ENCODE measurements at places on chromosomes 7 and 10.

GRCh38 chr7:46738165-46738564 is 817.1 kb upstream of the IGFBP3 start:
- no peak for DNase-seq

DNA sequence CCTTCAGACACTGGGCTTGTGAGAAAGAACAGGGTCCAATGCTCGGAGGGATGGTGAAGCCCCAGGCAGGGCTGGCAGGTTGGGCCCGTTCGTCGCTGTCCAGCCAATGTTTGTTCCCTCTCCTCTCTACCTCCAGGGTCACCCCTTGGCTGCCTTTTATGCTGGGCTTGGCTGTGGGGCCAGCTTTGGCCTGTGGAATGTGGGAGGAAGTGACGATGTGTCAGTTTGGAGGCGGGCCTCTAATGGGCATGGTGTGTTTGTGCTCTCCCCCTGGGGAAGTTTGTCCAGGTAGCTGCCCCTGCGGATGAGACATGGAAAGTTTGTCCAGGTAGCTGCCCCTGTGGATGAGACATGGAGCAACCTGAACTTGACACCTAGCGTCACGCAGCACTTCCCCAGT is 236.7 kb downstream of the GLRX3 start:
- no peak for DNase-seq

GRCh38 chr7:47757921-47758411 is 176.1 kb upstream of the TNS3 start:
- no peak for DNase-seq

GRCh38 chr10:132248455-132249225 is 59.1 kb downstream of the STK32C start:
- DNase-seq = peak; percentile 95

DNA sequence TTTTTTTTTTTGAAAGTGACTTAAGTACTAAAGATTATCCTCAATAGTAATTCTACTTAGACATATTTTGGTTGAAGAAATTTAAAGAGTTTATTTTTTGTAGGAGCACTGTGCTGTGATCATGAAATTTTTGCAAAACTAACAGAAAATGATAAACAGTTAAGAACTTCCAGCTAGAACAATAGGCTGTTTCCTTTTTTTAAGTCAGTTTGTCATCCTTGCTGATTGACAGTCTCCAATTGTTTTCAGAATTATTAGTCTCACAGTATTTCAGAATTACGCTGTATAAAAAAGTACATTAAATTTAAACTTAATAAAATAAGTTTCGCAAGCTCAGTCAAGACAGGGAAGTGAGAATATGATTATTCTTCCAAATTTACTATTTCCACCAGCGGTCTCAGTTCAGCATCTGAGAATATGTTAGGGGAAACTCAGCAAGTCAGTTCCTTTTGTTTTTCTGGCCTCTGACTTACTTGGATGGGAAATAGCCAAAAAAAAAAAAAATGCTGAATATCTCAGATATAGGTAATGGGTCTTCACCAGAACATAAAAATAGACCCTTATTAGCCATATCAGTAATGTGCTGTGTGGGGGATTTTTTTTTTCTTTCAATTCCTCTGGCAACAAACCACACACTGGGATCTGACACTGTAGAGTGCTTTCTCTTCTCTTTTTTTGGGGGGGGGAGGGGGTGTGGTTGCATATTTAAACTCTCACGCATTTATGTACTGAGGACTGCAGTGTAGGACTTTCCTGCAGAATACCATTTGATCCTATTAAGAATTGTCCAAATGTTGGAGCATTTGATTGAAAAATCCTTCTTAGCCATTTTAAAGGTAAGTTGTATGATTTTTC is at the start of gene CD36:
TSS of gene CD36 (plus strand) at position 732 of the 855 bp plus-strand sequence. CDS start 8,099 bp downstream, outside the sequence.
- no peak for DNase-seq

DNA sequence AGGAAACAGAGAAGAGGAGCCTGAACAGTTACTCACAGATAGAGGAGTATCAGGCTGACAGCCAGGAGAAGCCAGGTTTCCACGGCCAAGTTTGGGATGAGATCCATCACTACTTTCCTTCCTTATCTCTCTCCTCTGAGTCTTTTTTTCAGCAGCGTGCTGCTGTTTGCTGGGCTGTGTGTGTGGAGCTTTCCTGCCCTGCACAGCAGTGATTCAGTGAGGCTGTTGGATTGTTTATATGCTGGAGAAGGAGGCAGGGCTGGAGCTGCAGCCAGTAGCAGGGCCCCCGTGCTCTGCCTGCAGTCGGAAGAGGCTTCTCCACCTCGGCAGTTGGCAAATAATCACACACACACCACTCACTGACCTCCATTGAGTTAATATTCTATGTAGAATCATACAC is at the start of gene CYP3A7:
TSS of gene CYP3A7 (minus strand) at position 210 of the 400 bp plus-strand sequence. CDS start at position 107, 103 bp downstream.
- DNase-seq = no peak

GRCh38 chr7:112192236-112193154 is 13.7 kb downstream of the DOCK4 start:
- no peak for DNase-seq

- DNase-seq = peak; percentile 63
Observed at GRCh38 chr7:141785706-141786552, 4.1 kb upstream of the TAS2R5 start.

GRCh38 chr10:122113161-122113944 is 124.4 kb downstream of the TACC2 start:
- DNase-seq = peak; percentile 94

- DNase-seq = peak; percentile 40
Observed at GRCh38 chr7:66921918-66922486, 977 bp downstream of the TMEM248 start.

GRCh38 chr10:95273393-95274312 is 17.1 kb downstream of the PDLIM1 start:
- no peak for DNase-seq

- DNase-seq = peak; percentile 98
Observed at GRCh38 chr10:103350517-103351260, at the start of gene PCGF6. Gene PCGF6, minus strand, starts transcription at chr10:103351140. Its CDS starts 74 bp downstream, at chr10:103351066.

- no peak for DNase-seq
Observed at GRCh38 chr7:140051820-140052219, 10.9 kb downstream of the PARP12 start.

DNA sequence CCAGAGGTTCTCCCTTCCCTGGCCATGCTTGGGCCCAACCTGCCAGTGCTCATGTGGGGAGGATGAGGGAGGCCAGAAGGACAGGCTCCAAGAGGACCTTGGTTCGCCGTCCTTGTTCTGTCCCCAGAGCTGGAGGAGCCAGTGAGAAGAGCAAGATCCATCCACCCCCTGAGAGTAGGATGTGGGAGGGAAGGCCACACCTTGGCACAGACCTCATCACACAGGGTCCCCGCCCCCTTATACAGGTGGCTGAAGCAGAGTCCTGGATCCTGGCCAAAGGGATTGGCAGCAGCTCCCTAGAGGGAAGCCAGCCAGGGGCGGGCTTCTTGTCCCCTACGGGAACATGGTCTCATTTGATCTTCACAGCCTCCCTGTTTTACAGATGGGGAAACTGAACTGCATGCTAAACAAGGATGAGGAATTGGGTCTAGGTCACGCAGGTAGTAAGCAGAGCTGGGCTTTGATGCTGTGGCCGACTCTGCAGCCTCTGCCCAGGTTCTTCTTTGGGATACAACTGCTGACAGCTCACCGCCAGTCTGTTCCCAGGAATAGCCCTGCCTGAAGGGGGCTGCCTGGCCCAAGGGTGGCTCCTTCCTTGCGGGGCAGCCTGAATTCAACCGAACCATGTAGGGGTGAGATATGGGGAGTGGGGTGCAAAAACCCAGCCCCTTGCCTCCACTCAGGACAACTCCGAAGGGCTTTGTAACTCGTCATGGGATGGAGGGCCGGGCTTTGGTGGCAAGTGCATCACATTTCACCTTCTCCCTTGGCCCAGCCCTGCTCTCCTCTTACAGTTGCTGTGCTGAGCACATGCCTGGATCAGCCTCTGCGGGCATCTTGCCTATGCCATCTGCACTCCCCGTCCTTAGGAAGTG is 62.2 kb upstream of the KDM7A start:
- DNase-seq = no peak

- peak; percentile 69 for DNase-seq
Observed at GRCh38 chr10:125035588-125036295, 93.8 kb downstream of the ZRANB1 start.

DNA sequence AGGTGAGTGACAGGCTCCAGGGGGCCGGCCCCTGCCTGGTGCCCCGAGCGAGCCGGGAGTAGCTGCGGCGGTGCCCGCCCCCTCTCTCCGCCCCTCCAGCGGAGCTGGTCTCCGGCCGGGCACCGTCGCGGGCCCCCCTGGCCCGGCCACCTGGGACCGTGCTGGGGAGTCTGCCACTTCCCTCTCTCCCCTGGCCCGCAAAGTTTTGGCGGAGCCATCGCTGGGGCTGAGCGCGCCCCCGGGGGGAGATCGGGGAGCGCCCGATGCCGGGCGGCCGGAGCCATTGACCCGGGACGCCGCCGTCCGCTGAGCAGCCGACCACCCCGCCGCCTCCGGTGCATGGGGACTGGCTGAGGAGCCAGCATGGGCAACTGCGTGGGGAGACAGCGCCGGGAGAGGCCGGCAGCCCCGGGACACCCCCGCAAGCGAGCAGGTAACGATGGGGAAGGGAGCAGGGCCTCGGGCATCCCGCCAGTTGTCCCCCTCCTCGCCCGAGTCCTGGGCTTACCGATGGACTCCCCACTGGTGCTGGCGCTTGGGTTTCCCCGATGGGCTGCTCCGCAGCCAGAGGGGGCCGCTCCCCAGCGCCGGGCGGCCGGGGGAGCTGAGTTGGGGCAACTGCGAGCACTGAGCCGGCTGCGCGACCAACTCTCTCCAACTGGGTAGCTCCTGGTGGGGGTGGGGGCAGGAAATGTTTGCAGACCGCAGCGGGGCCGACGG is at the start of gene UBTD1:
TSS of gene UBTD1 (plus strand) at position 84 of the 720 bp plus-strand sequence. CDS start at position 364, 280 bp downstream.
- peak; percentile 75 for DNase-seq

GRCh38 chr10:59896191-59896590 is 10.2 kb downstream of the CCDC6 start:
- DNase-seq = peak; percentile 61

GRCh38 chr10:43338117-43338516 is 33.3 kb upstream of the FXYD4 start:
- DNase-seq = peak; percentile 19

DNA sequence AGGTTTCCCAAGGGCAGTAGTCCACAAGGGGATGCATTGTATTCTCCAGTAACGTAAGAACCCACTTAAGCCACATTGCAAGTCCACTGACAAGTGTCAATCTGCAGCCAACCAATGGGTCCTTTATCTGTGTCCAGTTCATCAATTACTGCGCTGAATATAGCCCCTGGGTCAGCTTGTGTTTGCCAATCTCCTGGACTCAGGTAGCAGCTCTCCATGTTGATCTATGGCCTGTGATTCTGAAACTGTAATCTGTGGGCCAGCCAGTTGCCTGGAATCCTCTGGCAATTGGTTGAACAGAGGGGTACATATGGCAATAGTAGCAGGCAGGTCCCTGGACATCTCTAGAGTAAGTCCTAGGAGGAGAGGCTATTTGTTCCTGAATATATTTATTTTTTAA is 8.8 kb upstream of the TMEM248 start:
- DNase-seq = no peak

GRCh38 chr10:113589201-113589770 is 36.4 kb downstream of the HABP2 start:
- DNase-seq = no peak

DNA sequence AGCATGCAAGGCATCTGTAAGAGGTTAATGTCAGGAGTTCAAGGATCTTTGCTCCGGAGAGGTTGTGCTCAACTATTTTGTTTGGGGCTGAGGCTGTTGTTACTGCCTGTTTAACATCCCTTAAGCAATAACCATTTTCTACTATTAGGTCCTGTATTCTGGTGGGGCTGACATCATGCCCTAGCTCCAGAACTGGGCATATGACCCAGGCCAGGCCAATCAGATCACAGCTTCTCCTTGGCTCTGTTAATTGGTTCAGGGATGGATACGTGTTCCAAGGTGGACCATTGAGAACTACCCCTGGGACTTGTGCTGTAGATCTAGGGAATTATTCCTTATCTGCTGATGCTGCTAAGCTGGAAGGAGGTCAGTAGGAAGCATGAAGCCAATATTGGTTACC is 67.0 kb downstream of the SYPL1 start:
- DNase-seq = no peak

DNA sequence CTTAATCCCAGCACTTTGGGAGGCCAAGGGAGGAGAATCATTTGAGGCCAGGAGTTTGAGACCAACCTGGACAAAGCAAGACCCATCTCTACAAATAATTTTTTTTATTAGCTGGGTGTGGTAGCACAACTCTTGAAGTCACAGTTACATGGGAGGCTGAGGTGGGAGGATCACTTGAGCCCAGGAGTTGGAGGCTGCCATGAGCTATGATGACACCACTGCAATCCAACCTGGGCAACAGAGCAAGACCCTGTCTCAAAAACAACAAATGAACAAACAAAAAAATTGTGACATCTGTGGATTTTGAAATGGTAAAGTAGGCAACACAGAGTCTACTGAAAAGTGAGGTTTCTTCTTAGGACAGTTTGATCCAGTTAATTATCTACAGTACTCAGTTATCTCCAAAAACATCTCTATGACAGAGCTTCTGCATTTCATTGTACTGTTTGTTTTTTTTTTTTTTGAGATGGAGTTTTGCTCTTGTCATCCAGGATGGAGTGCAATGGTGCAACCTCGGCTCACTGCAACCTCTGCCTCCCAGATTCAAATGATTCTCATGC is 3.3 kb upstream of the ANKRD61 start:
- no peak for DNase-seq

- no peak for DNase-seq
Observed at GRCh38 chr7:142876236-142876960, 9.1 kb downstream of the TRPV6 start.

DNA sequence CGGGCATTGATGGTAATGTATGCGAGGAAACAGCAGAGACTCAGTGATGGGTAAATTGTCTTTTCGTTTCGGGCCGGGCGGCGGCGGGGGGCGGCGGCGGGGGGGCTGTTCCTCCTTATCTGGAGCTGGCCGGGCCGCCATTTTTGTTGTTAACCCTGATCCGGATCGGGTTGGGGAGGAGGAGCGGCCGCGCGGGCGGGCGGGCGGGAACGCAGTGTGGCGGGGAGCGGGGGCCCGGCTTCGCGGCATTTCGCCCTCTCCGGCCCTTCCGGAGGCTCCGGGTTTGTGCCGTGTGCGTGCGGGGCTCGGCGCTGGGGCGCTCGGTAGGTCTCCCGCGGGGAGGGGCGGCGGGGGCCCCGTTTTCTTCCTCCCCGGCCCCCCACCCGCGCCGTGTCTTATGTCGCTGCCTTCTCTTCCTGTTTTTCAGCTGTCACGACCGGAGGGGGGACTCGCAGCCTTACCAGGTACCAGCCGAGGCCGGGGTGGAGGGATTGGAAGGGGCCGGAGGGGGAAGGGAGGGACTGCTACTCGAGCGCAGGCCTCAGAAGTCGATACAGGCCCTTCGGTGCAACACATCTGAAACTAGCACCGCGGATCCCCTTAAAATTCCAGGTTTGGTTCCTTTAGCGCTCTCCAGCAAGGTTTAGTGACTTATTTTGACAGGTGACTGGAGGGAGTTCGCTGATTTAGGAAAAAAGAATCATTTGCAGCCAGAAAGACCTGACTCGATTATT is 820 bp downstream of the WAC start:
- DNase-seq = peak; percentile 83

- no peak for DNase-seq
Observed at GRCh38 chr7:98629001-98629431, 11.9 kb downstream of the NPTX2 start.
